Stimulated activated CD8-positive, alpha-beta memory T cell treated with anti-CD3 and anti-CD28 coated beads, Interleukin-4, amount 100 ng/mL, for 4 hours (primary cell): ENCODE measurements at places on chromosomes 1 and 21.

GRCh38 chr1:168498159-168498631 is 45.6 kb downstream of the XCL2 start:
- DNase-seq, result no peak

DNA sequence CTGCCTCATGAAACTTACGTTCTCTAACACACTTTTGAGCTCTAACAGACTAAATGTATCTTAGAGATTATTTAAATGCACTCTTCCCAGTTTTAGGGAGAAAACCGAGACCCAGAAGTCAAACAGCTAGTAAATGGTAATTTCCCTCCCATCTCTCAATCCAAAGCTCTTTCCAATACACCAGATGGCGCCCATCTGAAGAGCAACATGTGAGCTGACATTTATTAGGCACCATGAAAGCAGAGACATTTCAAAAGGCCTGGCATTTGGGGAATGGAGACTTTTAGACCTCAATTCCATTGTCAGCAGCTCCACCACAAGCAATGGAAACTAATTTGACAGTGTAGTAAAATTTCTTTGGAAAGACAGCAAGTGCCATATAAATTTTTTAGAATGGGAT is 191.4 kb downstream of the DAB1 start:
- DNase-seq, result no peak

GRCh38 chr1:104291156-104291555 is 541.5 kb downstream of the AMY1C start:
- DNase-seq, result no peak

GRCh38 chr1:15637826-15638225 is 20.6 kb downstream of the DDI2 start:
- DNase-seq, result no peak

- no peak for DNase-seq
These were observed 26.6 kb upstream of the RD3 start for GRCh38 chr1:211518330-211519289.

GRCh38 chr1:167206166-167206835 is 14.4 kb upstream of the POU2F1 start:
- no peak for DNase-seq

GRCh38 chr1:235725434-235725833 is 75.8 kb upstream of the GNG4 start:
- no peak for DNase-seq

- no peak for DNase-seq
These were observed 1.4 kb downstream of the RPE65 start for GRCh38 chr1:68448365-68448764.

DNA sequence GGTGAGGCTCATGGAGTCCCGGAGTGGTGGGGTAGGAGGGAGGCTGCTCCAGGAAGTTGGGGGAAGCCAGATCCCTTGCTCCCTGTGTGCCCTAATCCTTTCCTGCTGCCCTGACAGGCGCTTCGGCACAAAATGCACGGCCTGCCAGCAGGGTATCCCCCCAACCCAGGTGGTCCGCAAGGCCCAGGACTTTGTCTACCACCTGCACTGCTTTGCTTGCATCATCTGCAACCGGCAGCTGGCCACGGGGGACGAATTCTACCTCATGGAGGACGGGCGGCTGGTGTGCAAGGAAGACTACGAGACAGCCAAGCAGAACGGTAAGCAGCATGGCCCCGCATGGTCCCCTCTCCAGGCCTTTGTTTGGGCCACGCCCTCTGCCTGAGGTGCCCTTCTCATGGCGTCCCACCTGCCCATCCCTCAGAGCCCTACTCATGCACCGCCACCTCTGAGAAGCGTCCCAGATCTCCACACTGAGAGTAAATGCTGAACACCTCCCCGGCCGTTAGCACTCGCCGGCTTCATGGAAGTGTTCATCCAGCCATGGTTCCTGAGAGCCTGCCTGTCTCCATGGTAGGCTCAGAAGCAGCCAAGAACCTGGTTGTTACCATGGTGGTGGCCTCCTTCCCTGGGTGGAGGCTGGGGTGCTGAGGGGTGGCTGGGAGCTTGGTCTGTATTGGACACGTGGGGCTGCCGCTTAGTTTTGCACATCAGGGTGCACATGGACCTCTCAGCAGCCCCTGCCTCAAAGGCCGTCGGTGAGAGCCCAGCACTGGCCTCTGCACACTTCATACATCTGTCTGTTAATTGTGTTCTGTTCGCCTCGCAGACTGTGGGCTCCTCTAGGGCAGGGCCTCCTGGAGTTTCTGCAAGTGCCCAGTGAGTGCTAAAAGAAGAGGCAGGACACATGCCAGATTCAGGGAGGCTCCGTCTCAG is 36.5 kb downstream of the LHX4 start:
- DNase-seq, result no peak

- no peak for DNase-seq
These were observed at the start of gene ALX3 for GRCh38 chr1:110070671-110071242. TSS of gene ALX3 (minus strand) at chr1:110070672. CDS start at chr1:110070612, 60 bp downstream.

GRCh38 chr1:240712014-240712731 is 100.2 kb upstream of the GREM2 start:
- DNase-seq, result no peak

DNA sequence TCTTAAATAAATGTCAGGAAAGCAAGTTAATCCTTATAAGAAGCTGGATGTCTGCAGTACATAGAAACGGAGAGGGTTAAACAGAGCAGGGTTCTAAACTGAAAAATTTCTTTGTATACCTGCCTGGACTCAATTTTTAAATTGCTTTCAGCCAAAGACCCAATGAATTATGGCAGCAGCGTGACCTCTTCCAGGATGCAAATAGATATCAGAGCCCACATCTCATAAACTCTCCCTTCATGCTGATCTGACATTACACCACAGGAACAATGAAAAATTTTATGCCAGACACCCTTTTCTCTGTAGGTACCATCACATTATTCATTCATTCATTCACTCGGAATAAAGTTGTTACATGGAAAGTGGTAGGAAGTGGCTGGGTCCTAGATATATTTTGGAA is 236.4 kb downstream of the NUF2 start:
- no peak for DNase-seq

GRCh38 chr1:9368356-9368755 is 75.7 kb downstream of the SPSB1 start:
- DNase-seq, result no peak

DNA sequence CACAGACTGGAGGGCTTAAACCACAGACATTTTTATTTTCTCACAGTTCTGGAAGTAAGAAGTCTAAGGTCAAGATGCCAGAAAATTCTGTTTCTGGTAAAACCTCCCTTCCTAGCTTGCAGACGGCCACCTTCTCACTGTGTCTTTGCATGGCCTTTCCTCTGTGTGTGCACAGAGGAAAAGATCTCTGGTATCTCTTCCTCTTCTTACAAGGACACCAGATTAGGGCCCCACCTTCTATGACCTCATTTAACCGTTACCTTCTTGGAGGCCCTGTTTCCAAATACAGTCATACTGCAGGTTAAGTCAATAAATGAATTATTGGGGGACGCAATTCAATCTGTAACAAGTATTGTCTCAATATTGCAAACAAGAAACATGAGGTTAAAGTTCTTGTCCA is 63.0 kb upstream of the PRDX6 start:
- DNase-seq, result no peak

GRCh38 chr21:17492415-17493168 is 20.3 kb upstream of the CXADR start:
- DNase-seq, result no peak

GRCh38 chr1:93611668-93612067 is 70.0 kb downstream of the BCAR3 start:
- no peak for DNase-seq

DNA sequence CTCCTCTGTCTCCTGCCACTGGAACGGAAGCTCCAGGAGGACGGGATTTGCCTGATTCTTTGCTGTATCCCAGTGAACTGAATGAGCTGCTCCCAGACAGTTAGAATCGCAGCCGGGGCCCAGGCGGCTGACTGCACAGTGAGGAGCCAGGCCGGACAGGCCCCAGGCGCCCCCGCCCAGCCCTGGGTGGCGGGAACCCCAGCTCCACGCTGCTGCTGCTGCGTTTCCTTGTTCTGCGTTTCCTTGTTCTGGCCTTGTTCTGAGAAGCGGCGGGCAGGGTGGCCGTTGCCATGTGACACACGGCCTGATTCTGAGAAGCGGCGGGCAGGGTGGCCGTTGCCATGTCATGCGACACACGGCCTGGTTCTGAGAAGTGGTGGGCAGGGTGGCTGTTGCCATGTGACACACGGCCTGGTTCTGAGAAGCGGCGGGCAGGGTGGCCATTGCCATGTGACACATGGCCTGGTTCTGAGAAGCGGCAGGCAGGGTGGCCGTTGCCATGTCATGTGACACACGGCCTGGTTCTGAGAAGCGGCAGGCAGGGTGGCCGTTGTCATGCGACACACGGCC is 56.2 kb downstream of the SLC37A1 start:
- DNase-seq, result no peak

DNA sequence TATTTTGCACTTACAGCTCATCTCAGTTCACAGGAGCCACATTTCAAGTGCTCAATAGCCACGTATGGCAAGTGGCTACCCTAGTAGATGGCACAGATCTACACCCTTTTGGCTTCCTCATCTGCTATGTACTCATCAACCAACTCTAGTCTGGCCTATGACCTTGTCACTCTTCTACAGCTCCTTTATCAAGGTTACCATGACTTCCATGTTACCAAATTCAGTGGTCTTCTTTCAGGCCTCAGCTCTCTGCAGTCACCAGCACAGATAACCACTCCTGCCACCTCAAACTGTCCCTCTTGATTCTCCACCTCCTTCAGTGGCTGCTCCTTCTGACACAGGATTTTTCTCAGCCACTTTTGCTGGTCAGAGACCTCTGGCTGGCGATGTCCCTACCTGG is 11.7 kb upstream of the USP48 start:
- DNase-seq, result no peak

- peak; percentile 26 for DNase-seq
These were observed 49.8 kb upstream of the RIPK4 start for GRCh38 chr21:41816583-41817165.

DNA sequence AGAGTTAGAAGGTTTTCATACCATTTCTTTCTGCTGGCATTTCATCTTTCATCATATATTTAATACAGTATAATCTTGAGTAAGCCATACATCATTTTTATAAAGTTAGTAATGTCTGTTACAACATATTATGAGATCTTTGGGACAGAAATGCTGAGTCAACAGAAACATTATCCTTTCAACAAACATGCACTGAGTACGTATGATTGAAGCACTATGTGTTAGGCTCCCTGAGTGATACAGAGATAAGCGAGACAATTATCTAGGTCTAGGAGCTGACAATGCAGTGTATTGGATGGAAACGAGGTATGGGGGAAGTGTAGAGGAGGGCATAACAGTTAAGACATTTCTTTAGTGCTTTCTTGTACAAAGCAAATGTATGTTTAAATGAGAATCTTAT is 19.7 kb upstream of the GPR52 start:
- DNase-seq, result no peak

- DNase-seq, result no peak
These were observed 326.5 kb upstream of the ESRRG start for GRCh38 chr1:217049721-217050120.

DNA sequence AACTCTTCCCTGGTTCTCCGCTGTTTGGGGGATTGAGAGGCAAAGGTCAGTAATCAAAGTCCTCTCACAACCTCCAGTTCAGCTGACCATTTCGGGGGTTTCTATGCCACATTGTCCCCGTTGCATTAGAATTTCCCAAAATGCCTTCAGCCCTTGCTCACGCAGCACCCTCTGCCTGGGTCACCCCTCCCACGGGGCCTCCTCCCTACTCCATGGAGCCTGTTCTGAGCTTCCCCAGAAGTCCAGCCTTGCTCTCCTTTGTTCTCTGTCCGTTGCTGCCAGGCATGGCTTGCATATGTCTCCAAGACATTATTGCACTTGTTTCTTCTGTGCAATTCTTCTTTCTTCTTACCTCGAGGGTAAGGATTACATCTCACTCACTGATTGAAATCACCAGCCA is 16.5 kb downstream of the DMRTB1 start:
- no peak for DNase-seq

GRCh38 chr1:232600424-232601258 is 29.3 kb downstream of the SIPA1L2 start:
- DNase-seq, result no peak

GRCh38 chr1:63743781-63744180 is 30.0 kb upstream of the ROR1 start:
- no peak for DNase-seq

- DNase-seq, result peak; percentile 50
These were observed 622 bp downstream of the ELK4 start for GRCh38 chr1:205631010-205631767.

DNA sequence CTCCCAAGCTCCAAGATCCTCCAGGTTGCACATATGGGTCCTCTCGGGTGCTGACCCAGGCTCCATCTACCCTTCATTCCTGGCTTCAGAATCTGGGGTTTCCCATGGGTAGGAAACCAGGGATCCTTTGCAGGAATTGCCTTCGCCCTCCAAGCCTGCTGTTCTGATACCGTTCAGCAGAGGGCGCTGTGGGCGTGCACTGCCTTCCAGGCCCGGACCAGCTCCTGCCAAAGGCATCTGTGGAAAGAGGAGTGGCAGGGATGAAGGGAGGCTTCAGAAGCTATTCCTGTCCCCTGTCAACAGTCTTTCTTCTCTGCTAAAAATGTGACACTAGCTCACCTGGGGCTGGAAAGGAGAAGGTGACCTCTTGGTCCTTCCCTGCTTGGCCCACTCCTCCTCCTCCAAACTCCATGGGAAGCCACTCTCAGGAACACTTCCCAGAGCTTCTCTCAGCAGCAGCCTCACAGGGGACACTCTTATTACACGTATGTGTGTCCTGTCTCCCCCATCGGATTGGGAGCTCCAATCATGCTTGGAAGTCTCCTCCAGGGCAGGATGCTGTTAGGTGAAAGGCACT is 71.2 kb downstream of the VWA5B1 start:
- no peak for DNase-seq

GRCh38 chr21:15031790-15032357 is 32.9 kb downstream of the NRIP1 start:
- no peak for DNase-seq

DNA sequence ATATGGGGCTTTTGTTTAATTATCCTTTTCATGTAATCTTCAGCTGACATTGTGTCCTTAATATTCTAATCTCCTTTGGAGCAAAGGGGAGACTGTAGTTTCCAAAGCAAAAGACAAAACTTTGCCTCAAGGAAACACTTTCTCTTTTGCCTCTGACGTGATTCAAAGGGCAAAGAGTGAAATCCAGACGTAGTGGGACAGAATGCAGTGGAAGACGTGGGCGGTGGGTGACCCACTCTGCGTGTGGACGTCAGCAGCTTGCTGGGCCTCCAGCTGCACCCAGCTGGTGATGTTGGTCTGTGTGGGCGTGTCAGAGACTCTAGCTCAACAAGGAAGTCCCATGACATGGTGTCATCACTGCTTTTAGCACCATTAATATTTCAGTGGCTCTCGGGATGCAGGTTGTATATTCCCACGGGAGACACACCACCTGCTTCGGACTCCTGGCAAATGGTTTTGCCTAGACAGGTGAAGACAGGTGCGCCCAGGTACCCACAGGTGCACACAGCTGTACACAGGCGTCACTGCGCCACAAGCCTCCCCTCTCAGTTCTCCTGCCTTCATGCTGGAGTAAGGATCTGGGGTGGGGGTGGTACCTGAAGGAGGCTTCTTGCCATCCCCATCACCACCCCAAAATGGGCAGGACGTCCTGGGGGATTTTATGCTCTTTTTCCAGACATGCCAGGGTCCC is 292.1 kb upstream of the VAMP3 start:
- DNase-seq, result no peak

- DNase-seq, result no peak
These were observed 29.2 kb downstream of the DNASE2B start for GRCh38 chr1:84427250-84428188.
